Brain microvascular endothelial cell (primary cell): ENCODE measurements at places on chromosomes 5 and 9.

DNA sequence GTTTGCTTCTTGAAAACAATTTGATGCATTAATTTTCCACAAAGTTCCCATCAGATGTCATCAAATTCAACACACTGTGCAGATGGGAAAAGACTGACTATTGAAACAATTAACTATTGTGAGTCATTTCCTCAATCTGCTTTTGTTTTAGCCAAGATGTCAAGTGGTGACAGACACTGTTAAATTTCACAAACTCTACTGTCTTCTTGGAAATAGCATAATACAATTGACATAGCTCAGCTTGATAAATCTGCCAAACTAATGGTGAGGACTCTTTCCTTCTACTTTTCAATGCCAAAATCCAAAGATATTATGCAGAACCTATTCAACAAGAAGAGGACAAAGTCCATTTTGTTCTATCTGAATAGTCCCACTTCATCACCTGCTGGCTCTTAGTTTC, 242.3 kb downstream of the CAAP1 start:
- no peak for DNase-seq

DNA sequence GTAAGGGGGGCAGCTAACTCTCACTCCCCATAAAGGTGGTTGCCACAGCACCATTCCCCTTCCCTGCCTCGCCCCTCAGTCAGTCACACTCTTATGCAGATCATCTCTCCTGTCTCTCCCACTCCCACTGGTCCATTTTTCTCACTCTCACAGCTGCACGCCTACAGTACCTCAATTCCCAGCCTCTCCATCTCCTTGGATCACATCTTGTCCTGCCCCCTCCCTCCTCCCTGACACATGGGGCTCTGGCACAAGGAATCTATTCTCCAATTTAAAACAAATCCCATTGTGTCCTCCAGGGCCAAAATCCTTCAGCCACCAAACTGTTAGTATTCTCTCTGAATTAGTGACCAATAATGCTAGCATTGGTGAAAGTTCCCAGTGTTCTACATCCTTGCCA, 114.4 kb downstream of the AUH start:
- no peak for DNase-seq

DNA sequence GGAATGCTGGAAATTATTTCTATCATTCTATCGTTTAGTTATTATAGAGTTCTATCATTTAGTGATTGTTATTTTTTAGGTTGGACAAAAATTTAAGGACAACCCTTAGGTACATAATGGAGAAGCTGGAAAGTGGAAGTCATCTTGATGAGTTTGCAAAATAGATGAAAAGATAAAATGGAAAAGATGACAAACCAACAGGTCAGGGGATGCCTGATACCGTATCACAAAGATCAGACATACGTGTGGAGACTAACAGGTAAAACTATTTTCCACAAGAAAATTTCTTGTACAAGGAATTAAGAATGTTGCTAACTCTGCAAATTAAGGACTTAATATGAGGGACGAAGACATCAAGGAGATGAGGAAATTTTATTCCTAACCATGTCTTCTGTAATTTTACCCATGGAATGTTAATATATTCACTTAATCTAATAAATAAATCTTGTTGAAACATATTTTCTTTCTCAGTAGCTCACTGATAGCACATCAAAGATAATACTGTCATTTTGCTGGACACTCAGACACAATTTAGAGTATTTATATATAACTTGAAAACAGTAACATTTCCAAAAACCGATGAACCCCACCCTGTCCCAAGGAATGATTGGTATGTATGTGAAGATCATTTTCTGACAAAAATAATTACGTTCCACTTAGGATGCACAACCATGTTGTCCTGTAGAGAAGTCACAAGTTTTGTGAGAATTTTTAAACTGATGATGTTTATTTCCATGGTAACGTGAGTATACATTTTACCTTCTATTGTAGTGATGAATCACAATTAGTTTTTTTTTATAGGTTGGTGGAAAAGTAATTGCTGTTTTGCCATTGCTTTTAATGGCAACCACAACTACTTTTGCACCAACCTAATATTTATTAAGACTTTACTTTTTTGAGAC, 2.6 kb downstream of the LURAP1L start:
- no peak for DNase-seq

- DNase-seq, result no peak
These were observed 10.5 kb upstream of the MRNIP start for GRCh38 chr5:179869101-179869500.

DNA sequence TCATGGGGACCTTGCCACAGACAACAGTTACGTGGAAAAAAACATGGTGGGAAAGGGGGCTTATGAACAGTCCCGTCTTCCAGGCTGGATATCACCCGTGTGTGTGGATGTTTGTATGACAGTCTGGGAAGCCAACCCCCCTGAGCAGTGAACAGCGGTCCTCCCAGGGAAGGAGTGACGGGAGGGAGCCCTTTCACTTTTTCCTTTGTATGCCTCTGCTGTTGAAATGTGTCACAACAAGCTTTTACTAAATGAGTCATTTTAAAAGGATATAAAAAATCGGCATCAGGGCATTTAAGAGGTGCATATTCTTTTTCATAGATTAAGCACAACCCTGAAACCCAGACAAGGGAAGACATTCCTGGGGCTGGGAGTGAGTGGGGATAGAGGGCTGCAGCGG, 5.1 kb downstream of the MYMK start:
- no peak for DNase-seq

GRCh38 chr5:97750576-97750975, 567.5 kb upstream of the RIOK2 start:
- no peak for DNase-seq

DNA sequence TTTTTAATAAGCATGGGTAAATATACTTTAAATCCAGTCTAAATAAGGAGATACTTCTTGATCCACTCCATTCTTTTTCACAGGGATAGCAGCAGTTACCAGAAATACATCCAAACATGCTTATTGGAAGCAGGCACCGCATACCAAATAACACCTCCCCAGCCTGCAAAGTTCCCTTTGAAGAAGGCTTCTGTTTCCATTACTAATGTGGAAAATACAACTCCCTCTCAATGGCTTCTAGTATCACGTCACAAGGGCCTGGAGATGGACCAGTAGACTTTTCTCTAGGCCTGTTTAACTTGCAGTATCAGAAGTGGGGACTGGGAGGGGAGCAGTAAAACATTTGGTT, 20.8 kb downstream of the TMEM245 start:
- DNase-seq, result no peak

DNA sequence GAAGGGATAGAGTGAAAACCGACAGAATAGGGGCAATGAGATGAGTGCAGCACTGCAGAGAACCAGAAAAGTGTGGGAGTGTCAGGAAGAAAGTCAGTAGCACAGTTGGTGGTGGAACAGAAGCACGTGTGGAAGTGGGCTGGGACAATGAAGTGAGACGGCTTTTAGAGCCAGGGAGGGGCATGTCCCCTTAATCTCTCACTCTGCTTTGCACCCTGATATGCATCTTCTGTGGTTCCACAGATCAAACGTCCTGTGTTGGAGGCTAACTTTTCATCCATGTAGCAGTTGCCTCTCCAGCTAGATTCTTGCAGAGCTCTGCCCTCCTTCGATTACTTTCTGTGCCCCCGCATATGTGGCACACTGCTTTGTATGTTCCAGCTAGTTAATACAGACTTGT, 163.6 kb downstream of the DOCK8 start:
- no peak for DNase-seq

GRCh38 chr5:53433026-53433425, 47.4 kb upstream of the FST start:
- DNase-seq, result no peak

GRCh38 chr5:124050120-124050770, 538.3 kb downstream of the CSNK1G3 start:
- no peak for DNase-seq

GRCh38 chr9:132878695-132879456, at the start of gene SPACA9:
Gene SPACA9 (plus strand): TSS chr9:132878898. CDS start chr9:132883948, 5,050 bp downstream.
- peak; percentile 47 for DNase-seq

- no peak for DNase-seq
These were observed 92.4 kb upstream of the LIFR start for GRCh38 chr5:38648703-38649291.

DNA sequence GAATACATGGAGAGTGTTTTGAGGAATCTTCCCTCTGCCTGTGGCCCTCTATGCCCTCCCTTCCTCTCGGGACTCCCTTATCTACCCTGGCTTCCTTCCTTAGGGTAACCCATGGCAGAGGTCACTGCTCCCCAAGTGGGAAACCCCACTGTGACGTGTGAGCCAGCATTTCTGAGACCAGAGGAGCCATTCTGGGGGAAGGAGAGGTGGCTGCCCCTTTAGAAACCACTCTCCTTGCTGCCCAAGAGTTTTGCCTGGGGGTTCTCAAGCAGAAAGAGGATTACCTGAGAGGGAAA, 23.1 kb downstream of the CCNJL start:
- no peak for DNase-seq

DNA sequence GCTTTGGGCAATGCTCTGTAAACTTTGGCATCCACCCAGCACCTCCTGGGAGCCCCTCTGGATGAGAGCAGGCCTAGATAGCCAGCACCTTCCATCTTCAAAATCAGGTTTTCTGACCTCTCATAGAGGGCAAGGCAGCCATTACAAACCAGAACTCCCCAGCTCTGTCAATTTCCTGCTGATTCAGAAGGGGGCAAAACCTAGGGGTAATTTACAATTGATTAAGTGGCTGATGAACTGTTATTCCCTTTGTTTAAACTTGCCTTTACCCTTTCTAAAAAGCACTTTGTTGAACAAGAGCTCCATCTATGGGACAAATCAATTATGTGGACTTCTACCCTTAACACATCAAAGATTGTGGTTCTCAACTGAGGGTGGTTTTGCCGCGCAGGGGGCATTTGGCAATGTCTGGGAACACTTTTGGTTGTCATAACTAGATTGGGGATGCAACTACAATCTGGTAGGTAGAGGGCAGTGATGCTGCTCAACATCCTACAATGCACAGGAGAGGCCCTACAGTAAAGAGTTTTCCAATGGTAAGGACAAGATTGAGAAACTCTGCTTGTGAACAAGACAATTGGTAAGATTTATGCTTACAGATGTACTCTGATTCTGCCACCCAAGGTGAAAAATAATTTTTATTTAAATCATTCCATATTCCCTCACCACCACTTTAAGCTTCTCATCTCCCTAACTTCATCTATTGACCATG, 184.1 kb downstream of the MARCHF11 start:
- peak; percentile 7 for DNase-seq

DNA sequence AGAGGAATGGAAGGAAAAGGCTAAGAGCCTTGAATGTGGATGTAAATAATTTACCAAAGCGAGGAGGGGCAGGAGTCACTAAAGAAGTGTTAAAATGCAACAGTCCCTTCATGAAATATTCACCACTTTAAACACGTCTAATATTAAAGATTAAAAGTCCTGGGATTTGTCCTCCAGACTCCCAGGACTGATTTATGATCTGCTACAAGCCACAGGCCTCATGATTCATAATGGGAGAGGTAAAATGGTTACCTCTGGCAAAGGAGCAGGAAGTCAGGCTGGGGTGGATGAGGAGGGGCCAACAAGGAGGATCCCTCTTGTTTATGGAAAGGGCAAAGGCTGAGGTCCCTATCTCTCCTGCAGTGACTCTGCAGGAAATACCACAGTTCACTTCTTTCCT, 292.4 kb downstream of the TRIM32 start:
- DNase-seq, result no peak

GRCh38 chr5:167710444-167711073, 580.9 kb upstream of the WWC1 start:
- DNase-seq, result no peak

DNA sequence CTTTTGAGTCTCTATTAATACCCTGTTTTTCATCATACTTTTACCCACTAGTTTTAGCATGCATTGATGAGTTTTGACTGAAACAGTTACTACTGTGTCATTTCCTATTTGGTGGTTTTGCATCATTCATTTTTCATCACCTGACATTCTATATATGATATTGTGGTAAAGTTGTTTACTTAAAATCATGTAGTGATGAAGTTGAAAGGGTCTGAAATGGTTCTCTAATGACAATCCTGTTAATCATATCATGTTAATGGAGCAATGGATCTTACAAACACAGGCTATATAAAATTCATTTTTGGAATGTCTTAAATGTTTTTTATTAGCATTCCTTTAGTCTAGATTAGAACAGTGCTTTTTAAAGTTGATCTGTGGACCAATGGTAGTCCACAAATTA, 84.1 kb downstream of the ERBIN start:
- no peak for DNase-seq

DNA sequence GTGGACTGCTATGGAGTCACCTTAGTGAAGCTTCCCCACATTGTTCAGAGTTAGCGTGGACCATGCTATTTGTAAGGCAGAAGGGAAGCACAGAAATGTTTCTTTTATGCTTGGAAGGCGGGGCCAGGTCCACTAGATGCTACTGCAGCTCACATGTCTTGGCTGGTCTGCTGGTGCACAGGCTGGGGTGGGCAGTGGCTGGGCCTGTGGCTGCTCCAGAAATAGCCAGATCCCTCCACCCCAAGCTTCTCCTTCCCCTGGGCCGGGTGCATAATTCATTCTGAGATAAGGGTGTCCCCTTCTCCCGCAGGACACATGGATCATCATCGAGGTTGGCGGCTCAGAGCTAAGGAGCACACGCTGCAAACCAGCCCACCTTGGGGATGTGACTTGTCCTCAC, 14.5 kb upstream of the SEMA4D start:
- DNase-seq, result no peak

DNA sequence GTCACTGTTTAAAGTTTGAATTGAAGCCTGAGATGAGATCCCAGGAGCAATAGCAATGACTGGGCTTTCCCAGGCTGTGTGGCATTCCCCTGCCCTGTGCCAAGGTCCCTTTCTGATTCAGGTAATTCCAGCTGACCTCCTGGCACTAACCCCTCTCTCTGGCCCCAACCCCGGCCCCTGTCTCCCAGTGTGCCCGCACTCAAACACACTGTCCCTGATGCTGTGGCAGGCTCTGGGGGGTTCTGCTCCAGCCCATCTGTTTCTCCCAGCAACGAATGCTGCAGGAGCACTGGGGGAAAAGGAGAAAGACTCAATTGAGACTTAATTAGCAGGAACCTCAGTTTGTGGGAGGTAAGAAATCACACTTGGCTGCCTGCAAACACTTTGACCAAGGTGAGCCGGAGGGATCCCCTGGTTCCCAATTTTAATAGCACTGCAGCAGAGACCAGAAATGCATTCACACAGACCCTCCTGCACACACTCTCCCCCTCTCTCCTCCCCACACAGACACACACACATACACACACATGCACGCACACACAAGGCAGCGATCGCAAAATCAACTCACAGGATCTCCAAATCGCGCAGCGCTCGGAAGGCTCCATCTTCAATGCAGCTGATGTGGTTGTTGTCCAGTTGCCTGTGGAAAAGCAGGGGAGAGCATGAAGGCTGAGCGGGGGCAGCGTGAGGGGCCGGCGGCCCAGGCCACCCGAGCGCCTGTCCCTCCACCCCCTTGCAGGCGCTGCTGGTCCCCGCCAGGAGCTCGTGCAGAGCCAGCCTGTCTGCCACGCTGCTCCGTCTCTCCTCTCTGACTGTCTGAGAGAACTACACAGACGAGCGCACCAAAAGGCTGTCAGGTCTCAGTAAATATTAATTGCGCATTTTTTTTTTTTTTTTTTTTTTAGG, 265.1 kb upstream of the PANK3 start:
- DNase-seq, result no peak

DNA sequence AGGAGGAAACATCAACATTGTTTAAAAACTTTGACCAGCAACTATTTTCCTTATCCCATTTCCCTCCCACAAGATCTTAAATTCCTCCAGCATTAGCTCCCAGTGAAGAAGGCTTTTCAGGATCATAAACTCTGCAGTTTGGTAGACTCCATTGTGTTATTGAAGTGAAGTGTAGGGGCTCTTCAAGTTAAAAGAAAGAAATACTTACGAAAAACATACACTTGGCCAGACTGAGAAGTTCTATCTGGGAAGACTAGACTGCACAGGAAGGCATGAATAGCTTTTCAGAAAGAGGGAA, 22.3 kb downstream of the LIFR start:
- DNase-seq, result no peak
